ENCODE measurements at places on chromosomes 13 and 19.
A peak's percentile ranks its signal among the peaks of the same experiment; 100 is the strongest.

- no peak for DNase-seq
Measured at GRCh38 chr19:32901504-32902161, 32.1 kb upstream of the SLC7A9 start.

- DNase-seq, result no peak
Measured at GRCh38 chr13:64071352-64071751, 2655.7 kb upstream of the PCDH20 start.

DNA sequence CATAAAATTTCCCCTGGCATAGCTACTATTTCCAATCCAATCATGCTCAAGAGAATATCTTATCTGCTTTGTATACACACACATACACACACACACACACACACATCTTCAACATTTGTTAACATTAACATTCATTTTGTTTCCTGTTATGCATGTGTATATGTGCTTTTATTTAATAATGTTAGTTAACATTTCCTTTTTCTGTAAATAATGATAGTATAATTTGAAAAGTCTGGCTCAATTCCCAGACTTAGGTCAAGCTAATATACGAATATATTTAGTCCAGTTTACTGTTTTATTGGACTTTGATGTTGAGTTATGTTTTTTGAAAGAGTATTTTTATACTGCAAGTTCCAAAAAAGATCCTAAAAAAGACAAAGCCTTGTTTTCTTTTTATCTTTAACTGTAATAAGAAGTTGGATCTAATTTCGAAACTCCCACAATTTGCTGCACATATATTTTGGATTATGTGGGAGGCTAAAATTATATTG, 1072.4 kb downstream of the EFNB2 start:
- no peak for DNase-seq

DNA sequence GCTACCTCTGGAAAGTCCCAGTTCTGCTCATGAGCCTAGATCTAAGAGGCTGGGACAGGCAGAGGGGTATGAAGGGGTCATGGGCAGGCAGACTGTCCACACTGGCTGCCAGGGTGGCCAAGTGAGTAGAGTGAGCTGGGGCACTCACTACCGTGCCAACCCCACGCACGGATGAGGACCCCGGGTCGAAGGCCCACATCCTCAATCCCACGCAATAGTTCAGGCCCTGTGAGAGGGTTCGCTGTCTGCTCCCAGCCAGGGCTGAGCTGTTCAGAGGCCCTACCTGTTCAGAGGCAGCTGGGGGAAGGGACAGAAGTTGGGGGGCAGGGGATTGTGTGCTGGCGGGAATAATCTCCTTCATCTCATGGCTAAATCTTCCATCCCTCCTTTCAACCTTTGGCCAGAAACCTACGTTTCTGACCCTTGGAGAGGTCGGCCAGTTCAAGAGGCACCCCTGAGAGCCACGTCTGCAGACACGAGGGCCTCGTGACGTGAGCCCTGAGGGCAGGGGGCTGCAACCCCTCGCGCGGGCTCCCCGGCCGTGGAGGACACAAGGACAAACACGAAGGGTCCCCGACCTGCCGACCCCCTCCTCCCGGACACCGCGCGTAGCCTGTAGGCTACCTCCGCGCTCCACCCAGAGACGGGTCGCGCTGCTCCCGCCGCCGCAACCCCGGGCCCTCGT, 1.0 kb upstream of the RPS5 start:
- peak; percentile 44 for DNase-seq

DNA sequence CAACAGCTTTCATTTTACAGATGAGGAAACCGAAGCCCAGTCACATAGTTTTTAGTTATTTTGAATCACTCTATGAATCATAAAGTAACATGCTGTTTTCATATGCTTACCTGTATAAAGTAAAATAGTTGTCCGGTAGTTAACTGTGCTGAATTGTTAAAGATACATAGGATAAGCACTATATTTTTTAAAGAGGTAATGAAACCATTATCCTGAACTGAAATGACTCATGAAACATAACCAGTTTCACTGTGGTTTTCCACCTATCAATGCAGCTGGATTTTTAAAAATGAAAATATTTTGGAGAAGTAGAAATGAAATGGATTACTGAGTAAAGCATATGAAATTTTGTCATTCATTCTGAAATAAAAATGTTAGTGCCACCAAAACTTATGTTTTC, 655.0 kb downstream of the OLFM4 start:
- no peak for DNase-seq

GRCh38 chr13:39836038-39836437, 180.6 kb downstream of the COG6 start:
- DNase-seq, result no peak

DNA sequence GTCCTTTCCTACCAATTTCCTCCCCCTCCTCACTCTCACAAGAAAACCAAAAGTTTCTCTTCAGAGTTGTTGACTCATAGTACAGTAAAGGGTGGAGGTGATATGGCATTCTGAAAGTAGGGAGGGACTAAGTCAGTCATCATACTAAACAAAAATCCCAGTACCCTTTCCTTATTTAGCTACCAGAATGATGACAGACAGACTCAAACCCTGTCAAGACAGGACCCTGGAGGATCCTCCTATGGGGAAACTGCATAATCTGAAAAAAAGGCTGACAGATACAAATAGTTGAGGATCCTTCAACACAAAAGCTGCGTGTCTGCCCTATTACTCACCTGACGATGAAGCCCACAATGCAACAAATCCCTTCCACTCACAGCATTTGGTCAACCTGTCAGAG, 55.5 kb downstream of the CYSLTR2 start:
- no peak for DNase-seq

DNA sequence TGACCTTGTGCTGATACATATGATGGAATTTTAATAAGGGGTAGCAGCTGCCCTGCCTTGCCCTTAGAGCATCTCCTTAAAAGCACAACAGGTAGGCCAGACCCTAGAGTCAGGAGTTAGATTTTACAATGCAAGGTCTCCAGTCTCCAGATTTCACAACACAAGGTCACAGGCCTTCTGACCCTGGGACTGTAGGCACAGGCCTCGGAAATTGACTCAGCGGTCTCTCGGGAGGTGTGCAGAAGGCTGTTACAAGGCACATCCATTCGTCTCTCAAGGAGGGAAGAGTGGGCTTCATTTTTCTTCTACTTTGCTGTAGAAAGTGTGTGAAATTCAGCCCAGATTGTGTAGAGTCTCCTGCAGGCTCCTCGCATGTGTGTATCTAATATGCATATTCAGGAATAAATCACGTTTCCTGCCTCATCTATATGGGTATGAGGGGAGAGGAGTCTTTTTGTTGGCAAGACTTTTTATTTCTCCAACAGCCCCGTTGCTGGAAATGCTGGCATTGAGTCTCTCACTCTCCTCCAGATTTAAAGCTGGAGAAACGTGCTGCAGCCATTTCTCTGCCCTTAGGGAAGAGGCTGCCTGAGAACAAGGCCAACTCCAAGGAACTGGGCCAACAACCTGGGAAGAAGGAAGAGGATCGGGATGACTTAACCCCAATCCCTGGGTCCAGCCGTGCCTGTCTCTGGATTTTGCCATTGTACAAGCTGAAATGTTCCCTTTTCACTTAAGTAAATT, 24.5 kb downstream of the UQCRFS1 start:
- no peak for DNase-seq

GRCh38 chr13:107076801-107077200, 508.9 kb upstream of the ARGLU1 start:
- no peak for DNase-seq

GRCh38 chr13:73000027-73000674, 58.7 kb upstream of the KLF5 start:
- DNase-seq, result no peak

DNA sequence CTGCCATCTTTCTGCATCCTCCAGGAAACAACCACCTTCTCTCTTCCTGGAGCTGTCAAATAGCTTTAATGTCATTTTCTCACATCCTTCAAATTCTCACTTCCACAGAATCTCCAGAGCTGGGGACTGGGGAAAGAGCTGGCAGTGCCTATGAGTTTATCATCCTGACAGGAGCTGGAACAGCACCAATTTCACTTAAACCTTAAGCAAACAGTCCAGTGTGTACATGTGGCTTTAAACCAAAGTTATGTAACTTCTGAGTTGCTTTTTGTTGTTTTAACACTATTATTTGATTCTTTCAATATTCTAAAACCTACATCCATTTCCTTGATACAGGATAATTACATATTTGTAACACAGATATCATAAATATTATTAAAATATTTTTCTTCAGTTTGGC, 331.5 kb upstream of the ARGLU1 start:
- DNase-seq, result no peak

DNA sequence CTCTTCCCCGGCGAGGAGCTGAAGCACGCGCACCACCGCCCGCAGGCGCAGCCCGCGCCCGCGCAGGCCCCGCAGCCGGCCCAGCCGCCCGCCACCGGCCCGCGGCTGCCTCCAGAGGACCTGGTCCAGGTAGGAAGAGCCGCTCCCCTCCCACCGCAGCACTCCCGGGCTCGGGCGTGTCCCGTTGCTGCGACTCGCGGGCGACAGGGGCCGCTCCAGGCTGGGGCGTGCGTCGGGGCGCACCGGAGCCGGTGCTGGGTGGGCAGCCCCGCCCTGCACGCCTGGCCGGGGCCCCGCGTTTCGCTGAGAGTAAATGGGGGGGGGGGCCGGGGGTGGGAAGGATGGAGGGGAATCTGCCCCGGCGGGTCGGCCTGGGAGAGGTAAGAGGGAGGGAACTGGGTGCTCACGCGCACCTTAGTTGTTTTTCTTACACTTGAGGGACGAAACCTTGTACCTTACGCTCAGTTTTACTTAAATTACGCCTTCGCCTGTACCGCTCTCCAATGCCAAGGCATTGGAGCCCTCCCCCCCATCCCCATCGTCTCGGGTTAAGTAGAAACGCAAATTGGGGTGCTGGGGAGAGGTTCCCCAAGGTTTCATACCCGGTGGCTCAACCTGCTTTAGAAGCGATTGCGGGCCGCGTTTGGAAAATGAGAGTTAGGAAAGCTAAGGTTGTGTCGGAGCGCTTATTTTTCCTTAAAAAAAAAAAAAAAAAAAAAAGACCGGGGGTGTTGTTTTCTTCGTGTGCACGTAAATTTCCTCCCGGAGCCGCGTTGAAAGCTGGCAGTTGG, 850 bp downstream of the KLF5 start:
- peak; percentile 25 for DNase-seq

DNA sequence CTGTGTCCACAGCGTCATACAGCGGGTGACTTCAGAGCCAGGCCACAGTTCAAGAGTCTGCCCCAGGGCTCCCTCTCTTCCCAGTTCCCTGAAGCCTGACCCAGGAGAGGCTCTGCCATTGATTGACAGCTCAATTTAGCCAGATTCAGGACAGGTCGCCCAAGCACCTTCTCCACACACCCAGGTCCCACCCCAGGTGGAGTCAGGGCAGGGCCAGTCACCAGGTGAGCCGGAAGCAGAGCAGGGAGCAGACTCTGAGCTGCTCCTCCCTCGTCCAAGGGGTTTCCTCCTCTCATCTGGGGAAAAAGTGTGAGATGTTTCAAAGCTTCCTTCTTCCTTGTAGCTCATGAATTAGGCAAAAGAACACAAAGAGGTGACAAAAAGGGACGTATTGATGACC, 5.6 kb downstream of the CEACAM7 start:
- DNase-seq, result no peak

GRCh38 chr13:109939180-109939579, 152.8 kb upstream of the IRS2 start:
- DNase-seq, result no peak

DNA sequence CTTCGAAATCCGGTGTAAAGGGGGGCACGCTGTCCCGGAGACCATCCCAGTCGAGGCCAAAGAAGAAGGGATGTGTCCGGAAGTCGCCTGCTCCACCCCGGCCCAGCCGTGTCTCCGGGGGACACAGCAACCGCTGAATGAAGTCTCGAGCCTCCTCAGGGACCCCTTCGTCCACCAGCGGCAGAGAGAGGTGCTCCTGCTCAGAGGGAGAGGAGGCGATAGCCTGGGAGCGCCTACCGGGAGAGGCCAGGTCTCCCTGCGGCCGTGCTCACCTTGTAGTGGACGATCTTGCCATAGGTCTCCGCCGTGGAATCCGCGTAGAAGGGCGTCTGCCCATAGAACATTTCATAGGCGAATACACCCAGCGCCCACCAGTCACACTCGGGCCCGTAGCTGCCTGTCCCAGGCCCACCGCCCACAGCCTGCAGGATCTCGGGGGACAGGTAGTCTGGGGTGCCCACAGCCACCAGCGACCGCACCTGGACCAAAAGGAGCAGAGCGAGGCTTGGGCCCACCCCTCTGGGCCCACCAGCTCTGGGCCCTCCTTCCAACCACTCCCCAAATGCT, 4.8 kb downstream of the DMPK start:
- no peak for DNase-seq

GRCh38 chr19:16714702-16715287, 4.9 kb upstream of the NWD1 start:
- DNase-seq, result peak; percentile 59

DNA sequence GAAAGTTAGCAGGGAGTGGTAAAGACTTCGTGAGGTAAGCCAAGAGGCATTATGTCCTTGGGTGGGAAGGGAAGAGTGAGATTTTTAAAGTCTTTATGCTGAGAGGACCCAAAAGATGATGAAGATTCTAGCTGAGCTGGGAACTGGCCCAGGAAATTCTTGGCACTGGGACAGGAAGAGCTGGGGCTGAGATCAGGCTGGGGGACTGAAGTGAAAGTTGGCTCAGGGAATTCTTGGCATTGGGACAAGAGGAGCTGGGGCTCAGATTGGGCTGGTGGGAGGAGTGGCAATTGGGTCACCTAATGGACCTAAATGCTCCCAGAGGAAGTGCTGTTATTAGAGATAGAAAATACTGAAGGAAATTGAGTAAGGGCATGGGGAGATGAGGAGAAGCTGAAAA, 8.8 kb downstream of the SCEL start:
- no peak for DNase-seq

- no peak for DNase-seq
Measured at GRCh38 chr13:100584896-100585295, 3.7 kb downstream of the GGACT start.

- no peak for DNase-seq
Measured at GRCh38 chr13:83941701-83942335, 59.5 kb upstream of the SLITRK1 start.

DNA sequence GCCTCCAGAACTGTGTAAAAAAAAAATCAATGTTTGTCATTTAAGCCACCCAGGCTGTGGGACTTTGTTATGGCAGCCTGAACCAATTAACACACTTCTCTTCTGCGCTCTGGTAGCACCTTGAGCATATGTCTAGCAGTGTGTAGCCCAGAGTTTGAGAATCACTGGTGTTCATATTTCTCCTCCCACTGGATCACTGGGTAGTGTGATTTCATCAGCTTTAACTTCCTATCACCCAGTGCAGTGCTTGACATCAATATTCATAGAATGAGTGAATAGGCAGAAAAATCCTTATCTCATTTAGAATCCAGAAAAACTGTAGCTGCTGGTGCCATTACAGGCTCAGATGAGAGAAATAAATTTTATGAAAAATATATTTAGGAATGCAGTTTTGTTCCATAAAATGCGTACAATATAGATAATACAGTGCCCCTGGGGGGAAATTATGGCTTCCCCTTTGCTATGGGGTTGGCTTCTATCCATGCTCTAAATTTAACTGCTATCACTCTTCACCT, 30.7 kb upstream of the WASF3 start:
- DNase-seq, result no peak

DNA sequence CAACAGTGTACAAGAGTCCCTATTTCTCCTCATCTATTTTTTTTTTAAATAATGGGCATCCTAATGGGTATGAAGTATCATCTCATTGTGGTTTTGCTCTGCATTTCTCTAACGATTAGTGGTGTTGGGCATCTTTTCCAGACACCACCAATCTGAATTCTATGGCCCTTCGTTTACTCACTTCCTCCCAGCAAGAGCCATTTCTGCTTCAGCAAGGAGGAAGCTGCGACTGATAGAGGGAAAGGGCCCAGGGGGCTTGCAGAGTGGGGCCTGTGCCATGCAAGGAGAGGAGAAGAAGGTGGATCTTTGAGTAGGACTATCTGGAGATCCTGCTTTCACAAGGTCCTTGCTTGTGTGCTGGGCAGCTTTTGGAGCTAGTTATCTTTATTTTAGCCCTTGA, 58.0 kb downstream of the USPL1 start:
- DNase-seq, result no peak
